Activated CD4-positive, alpha-beta memory T cell treated with anti-CD3 and anti-CD28 coated beads, Interleukin-2, amount 10 ng/mL, durations not matched to agents 7 days and 5 days (primary cell): ENCODE measurements at places on chromosomes 1 and 21. TPM values are rescaled to one million over a fixed set of nuclear protein-coding genes. Genes with fewer than 3 reads are reported as not detected.

DNA sequence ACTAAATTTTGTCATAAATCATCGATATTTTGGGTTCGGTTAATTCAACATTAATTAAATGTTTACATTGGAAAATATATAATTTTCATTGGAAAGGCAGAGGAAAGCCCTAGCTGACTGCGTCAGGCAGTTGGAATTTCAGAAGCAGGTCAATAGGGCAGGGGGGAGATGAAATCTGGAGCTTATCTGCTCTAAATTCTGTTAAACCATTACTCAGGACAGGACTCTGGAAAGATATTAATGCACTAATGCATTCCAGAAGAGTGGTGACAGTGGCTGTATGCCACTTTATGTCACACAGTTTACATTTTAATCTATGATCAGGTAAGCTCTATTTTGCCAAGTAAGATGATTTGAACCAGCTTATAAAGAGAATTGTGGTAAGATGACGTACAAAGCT, 153.0 kb upstream of the B3GALT2 start:
- no peak for DNase-seq

DNA sequence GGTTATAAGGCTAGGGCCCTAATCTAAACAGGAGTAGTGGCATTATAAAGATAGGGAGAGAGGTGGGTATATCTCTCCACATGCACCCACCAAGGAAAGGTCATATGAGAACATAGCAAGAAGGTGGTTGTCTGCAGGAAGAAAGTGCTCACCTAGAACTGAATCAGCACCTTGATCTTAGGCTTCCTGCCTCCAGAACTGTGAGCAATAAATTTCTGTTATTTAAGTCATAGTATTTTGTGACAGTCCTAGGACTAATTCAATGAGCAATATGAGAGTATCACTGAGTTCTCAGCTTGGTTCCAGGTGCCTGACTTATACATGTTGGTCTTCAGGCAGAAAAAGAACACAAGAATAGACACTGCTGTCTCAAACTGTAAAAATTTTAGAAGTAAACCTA, 51.8 kb downstream of the MRPL39 start:
- DNase-seq = no peak

DNA sequence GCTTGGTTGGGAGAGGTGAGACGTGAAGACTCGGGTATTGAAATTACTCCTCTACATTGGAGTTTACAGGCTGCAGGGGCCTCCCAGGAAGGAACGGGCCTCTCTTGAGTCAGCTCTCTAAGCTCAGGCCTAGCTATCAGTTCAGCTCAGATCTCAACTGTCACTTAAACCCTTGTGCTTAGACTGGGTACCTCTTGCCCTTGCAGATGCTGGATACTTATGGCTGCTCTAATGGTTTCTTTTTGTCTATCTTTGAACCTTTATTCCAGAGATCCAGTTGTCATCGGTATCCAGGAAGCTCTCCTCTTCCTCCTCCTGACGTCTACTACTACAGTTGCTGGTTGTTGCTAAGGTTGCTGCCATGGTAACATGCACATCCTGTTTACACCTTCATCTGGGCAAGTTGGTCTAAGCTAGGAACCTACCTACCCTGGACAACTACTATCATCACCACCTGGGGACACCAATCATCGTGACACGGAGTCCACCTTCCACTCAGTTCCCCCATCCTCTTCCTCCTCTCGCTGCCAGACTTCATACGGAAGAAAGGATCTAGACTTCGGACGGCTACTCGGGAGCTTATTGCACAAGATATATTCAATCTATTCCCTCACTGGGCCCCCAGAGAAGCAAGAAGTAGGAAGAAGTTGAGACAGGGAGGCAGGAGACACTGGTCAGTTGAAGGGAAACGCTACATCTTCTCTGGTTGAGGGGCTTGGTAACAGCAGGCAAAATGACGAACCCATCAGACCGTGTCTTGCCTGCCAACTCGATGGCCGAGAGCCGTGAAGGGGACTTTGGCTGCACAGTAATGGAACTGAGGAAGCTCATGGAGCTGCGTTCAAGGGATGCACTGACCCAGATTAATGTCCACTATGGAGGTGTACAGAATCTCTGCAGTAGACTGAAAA, 56.1 kb downstream of the ATP2B4 start:
- DNase-seq = peak; percentile 80

DNA sequence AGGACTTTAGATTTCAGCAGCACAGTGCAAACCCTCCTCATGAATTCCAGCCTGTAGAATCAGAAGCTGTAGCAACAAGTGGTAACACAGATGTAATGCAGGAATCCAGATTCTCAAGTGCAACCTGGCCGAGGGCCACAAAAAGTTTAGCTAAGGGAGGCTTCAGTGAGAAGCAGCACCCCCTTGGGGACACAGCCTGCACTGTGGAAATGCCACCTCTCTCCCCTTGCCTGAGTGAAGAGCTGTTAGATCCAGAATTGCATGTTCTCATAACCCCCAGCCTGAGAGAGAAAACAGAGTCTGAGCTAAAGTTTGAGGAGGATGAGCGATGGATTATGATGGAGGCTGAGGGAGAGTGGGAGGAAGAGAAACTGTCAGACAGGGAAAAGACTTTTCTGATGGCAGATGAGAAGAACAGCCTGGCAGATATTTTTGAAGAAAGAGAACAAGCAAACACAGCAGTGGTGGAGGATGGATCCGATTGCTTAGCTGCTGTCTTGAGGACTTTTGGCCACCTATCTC, 80.5 kb upstream of the BMP8A start:
- peak; percentile 50 for DNase-seq

GRCh38 chr1:76841460-76841859, 25.8 kb upstream of the ST6GALNAC5 start:
- DNase-seq = no peak

DNA sequence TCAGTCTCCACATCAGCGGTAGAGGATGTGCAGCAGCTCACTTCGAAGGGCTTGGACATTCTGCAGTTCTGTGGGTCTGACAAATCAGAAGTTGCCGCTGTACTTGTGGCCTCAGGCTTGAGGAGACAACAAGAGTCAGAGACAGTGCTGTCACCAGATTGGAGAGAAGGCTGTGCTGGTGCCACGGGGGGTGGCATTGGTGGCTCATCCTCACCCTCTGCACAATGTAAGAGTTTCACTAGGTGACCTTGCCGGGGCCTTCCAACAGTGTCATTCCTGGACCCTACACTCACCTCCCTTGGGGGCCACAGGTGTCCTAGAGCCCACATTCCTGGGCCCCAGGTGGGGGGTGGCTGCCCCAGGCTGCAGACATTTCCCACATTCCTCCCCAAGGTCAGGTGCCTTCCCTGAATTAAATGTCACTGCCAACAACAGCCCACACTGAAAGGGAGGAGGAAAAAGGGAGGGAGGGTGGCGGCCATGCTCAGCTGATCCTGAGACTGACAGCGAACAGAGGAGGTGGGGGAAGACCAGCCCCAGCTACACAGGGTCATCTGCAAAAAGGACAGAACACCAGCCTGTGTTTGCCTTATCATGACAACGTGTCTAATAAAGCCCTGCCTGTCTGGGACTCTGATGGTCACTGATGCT, 46.4 kb downstream of the TMCC2 start:
- no peak for DNase-seq

DNA sequence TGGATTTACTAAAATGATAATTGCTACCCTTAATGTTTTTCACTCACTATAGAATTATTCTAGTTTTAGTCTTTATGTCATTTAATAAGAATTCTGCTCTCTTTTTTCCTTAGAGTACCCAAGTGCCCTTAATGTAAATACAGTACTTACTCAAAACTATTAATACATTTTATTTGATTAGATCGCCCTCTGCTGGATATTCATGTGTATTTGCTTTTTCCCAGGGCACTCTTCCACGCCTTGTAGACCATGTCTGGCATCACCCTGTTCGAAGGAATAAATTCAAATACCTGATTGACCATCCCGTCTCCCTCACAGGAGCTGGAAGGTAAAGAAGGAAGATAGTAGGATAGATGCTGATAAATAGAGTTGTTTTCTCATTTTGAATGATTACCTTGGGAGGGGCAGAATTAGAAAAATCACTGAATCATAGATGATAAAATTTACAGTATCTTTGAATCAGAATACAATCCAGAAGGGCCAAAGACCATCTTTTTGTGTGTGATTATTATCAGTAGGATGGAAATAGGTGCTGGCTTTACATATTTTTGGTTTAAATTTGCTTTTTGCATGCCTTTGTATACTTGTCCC, 4.1 kb downstream of the AXDND1 start:
- DNase-seq = peak; percentile 30

DNA sequence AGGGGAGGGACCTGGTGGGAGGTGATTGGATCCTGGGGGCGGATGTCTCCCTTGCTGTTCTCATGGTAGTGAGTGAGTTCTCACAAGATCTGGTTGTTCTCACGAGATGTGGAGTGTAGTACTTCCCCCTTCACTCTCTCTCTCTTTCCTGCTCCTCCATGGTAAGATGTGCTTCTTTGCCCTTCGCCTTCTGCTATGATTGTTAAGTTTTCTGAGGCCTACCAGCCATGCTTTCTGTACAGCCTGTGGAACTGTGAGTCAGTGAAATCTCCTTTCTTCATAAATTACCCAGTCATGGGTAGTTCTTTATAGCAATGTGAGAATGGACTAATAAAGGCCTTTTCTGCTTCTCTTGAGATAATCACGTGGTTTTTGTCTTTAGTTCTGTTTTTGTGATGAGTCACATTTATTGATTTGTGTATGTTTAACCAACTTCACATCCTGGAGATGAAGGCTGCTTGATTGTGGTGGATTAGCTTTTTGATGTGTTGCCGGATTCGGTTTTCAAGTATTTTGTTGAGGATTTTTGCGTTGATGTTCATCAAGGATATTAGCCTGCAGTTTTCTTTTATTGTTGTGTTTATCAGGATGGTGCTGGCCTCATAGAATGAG, 45.5 kb downstream of the RABGAP1L start:
- DNase-seq = no peak

DNA sequence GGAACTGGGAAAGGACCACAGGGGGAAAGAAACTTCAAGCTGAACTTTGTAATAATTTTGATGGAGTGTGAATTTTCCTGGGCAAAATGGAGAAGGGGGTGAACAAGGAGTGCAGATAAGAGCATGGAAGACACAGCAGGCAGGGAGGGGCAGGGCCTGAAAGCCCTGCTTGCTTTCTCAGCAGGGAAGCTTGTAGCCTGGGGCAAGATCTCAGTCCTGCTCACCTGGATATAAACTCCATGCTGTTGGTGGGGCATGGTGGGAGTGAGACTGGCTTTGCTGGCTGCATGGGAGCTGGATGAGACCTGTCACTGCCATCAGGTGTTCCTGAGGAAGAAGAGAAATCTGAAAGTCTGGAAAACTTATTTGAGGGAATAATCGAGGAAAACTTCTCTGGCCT, 58.7 kb upstream of the RC3H1 start:
- DNase-seq = no peak

- no peak for DNase-seq
These were observed 74.6 kb upstream of the PDC start for GRCh38 chr1:186535388-186536133.

- no peak for DNase-seq
These were observed 22.6 kb downstream of the MIS18A start for GRCh38 chr21:32256251-32256650.

DNA sequence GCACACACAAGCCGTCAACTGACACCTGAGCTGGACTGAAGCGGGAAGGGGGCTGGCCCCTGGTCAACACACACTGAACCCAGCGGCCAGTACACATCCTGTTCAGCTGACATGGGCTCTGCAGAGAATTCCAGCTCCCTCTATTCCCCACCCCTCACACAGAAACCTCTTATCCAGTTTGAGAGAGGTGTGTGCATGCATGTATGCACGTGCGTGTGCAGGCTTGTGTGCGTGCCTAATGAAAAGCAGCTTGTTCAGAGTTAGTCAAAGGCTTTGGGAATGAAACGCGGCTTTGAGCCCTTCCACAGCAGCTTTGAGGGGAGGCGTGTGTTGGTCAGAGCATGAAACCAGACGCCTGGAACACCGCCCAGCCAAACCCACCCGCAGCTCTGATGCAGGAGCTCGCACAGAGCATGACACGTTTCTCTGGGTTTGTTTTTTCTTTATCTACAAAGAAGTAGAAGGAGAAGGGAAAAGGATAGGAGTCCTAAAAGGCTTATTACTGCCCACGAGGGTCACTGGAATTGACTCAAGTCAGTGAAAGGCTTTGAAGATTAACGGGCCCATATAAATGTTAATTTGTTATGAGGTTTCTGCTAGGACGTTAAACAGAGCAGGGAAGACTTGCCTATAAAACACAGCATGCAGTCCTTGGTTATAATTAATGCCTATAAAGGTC, 184.2 kb downstream of the ETS2 start:
- DNase-seq = no peak

DNA sequence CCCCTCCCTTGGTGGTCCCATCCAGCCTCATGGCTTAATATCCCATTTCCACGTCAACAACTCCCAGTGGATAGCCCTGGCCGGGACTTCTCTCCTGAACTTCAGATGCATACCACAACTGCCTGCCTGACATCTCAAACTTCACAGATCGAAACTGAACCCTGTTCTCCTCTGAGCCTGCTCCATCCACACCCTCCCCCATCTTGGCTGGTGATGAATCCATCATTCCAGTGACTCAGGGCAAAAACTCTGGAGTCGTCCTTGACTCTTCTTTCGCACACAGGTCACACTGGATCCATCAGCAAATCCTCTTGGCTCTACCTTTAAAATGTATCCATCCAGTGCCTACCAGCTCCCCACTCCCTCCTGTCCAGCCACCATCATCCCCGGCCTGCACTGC, 3.9 kb downstream of the TAS1R2 start:
- no peak for DNase-seq

The ACTN2 gene
- not detected for total RNA-seq

The TDRKH gene
- total RNA-seq = 27.1 TPM

The MNDA gene
- not detected for total RNA-seq
